Inflammatory macrophage treated with lipopolysaccharide for 1 hour (primary cell): ENCODE measurements at places on chromosomes 11 and 22.

- no peak for DNase-seq
Measured at GRCh38 chr11:134366254-134366653, 34.5 kb downstream of the GLB1L2 start.

DNA sequence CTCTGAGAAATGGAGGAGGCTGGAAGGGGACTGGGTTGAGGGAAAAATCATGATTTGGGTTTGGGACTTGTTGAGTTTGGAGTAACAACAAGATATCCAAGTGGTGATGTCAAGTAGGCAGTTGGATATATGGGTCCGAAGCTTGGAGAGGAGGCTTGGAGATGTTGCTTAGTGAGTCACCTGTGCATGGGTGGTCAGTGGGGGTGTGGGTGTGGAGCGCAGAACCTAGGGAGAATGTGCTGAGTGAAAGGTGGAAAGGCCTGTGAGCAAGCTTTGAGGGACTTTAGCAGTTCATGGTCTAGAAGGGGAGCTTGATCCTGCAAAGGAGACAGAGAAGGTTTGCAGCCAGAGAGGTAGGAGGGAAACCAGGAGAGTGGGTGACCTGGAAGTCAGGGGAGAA lies 38.2 kb downstream of the PRDM11 start:
- DNase-seq: no peak

GRCh38 chr11:62127426-62127825 lies 3.6 kb downstream of the INCENP start:
- no peak for DNase-seq

DNA sequence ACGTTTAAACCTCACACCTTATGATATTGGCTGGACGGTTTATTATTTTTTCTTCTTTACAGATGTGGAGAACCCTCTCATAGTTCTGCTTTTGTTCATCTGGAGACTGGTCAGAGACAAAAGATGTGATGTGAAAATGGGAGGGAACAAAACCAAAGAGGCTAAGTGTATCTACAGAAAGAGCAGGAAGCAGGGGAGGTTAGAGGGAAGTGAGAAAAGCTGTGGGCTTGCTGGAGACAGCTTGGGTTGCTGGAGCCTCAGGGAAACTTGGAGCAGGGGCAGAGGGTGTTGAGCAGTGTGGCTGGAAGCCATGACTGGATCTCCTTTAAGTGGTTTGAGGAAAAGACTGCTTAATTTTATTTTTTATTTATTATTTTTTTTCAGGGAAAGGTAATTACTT lies 79.0 kb upstream of the SNX19 start:
- DNase-seq: no peak
